Neural progenitor cell (in vitro differentiated cells): ENCODE measurements at places on chromosomes 11 and 22.

GRCh38 chr11:122126024-122126688 is 10.1 kb upstream of the BLID start:
- DNase-seq = no peak

- DNase-seq = no peak
These were observed 4.7 kb downstream of the TPST2 start for GRCh38 chr22:26585104-26585790.

- no peak for DNase-seq
These were observed 136.0 kb upstream of the ARHGAP42 start for GRCh38 chr11:100550912-100551632.

- no peak for DNase-seq
These were observed 23.1 kb upstream of the MICAL2 start for GRCh38 chr11:12087075-12088004.

- no peak for DNase-seq
These were observed 97.2 kb downstream of the TRAF6 start for GRCh38 chr11:36412781-36413383.

DNA sequence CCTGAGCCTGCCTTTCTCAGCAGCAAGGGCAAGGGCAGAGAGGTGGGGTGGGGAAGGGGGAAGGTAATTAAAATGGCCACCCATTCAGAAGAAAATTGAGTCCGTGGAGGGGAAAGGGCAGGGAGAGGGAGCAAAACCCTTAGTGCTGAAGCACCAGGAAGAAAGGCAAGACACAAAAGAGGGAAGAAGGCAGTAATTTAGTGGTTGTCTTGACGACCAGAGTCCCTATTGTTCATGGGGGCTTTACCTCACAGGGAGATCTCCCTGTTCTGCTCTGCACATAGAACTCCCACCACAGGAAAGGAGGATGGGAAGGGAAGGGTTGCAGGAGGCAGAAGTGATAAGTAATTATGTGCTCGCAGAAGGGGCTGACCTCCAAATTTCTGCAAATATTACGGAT is 23.4 kb downstream of the SNX19 start:
- DNase-seq = peak; percentile 88

- DNase-seq = no peak
These were observed 30.0 kb upstream of the FAR1 start for GRCh38 chr11:13638422-13638821.

- no peak for DNase-seq
These were observed 1313.1 kb downstream of the JRKL start for GRCh38 chr11:97702951-97703350.

DNA sequence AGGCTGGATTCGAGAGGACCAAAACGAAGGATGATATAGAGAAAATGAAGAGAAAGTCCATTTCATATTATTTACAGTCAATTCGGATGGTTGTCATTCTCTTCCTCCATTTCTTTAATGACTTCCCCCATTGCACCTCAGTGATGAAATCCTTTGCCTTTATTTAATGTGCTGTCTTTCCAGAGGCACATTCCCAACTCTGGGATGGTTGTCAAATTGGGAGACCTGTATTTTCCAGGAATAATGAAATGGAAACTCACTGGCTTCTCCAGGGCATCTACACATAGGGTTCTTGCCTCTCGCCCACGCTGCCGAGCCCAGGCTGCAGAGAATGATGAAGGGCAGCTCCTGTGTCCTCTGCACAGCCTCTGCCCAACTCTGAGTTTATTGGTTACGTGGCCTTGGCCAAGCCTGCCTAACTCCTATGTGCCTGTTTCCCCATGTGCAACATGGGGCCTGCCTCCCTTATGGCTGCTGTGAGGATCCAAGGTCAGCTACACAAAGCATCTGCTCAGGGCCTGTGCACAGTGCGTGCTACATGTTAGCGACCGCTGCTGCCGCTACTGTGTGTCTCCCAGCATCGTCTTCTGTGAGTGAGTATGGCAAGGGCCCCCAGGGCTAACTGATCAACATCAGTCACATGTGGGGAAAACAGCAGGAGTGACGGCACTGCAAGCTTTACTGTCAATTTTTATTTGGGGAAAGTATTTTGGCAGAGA is 81.5 kb upstream of the BID start:
- no peak for DNase-seq

GRCh38 chr11:14537134-14537599 is 17.0 kb upstream of the PSMA1 start:
- peak; percentile 50 for DNase-seq

DNA sequence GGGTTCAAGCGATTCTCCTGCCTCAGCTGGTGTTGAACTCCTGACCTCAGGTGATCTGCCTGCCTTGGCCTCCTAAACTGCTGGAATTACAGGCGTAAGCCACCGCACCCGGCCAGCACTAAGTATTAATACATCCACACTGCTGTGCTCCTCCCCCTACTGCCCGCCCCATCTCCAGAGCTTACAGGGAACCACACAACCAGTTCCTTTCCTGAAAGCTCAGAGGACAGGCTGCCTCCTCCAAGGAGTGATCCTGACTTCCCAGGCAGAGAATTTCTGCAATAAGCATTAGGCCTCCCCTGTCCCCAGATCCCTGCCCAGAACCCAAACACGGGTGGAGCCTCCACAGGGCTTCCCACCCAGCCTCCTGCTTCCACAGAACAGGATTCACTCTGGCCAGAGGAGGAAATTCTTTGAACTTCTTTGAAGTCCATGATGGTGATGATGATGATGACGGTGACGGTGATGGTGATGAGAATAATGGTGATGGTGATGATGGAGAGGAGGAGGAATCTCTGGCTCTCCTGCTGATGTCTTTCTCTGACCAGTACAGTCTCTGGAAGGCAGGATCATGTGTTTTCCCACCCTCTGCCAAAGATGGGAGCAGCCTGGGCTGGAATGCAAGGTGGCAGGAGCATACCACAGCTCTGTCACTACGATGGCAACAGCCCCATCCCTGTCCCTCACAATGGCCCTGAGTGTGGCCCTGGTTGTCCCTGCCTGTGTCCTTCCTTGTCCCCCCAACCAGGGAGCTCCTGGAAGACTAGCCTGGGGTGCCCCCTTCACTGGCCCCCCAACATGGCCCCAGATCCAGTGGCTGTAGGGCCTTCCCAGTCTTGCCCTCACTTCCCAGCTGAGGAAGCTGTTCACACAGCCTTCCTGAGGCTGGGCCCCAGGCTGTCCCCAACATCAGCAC is 33.5 kb upstream of the CSNK1E start:
- DNase-seq = no peak

- no peak for DNase-seq
These were observed 294.4 kb downstream of the MN1 start for GRCh38 chr22:27507111-27507611.

DNA sequence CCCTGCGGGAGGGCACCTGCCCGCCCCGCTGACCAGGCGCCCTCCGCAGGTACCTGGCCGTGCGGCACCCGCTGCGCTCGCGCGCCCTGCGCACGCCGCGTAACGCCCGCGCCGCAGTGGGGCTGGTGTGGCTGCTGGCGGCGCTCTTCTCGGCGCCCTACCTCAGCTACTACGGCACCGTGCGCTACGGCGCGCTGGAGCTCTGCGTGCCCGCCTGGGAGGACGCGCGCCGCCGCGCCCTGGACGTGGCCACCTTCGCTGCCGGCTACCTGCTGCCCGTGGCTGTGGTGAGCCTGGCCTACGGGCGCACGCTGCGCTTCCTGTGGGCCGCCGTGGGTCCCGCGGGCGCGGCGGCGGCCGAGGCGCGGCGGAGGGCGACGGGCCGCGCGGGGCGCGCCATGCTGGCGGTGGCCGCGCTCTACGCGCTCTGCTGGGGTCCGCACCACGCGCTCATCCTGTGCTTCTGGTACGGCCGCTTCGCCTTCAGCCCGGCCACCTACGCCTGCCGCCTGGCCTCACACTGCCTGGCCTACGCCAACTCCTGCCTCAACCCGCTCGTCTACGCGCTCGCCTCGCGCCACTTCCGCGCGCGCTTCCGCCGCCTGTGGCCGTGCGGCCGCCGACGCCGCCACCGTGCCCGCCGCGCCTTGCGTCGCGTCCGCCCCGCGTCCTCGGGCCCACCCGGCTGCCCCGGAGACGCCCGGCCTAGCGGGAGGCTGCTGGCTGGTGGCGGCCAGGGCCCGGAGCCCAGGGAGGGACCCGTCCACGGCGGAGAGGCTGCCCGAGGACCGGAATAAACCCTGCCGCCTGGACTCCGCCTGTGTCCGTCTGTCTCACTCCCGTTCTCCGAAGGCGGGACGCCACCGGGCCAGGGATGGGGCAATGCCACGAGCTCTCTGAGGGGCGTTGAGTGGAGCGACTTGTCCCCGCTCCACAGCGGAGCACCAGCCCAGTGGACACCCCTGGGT is 1.8 kb downstream of the GALR3 start:
- peak; percentile 77 for DNase-seq

DNA sequence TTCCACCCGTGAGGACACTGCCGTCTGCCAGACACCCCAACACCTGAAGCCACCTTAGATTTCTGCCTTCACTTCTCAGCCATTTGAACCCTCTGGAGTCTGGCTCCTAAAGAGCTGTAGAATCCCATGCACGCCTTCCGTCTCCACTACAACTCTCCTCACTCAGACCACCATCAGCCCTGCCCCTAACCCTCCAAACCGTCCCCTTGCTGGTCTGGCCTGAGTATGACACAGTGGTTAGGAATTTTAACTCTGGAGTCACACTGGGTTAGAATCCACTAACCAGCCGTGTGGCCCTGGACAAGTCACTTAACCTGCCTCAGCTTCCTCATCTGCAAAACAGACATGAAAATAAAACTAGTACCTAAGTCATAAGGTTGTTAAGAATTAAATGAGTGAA is 3.0 kb downstream of the CNIH2 start:
- DNase-seq = no peak

DNA sequence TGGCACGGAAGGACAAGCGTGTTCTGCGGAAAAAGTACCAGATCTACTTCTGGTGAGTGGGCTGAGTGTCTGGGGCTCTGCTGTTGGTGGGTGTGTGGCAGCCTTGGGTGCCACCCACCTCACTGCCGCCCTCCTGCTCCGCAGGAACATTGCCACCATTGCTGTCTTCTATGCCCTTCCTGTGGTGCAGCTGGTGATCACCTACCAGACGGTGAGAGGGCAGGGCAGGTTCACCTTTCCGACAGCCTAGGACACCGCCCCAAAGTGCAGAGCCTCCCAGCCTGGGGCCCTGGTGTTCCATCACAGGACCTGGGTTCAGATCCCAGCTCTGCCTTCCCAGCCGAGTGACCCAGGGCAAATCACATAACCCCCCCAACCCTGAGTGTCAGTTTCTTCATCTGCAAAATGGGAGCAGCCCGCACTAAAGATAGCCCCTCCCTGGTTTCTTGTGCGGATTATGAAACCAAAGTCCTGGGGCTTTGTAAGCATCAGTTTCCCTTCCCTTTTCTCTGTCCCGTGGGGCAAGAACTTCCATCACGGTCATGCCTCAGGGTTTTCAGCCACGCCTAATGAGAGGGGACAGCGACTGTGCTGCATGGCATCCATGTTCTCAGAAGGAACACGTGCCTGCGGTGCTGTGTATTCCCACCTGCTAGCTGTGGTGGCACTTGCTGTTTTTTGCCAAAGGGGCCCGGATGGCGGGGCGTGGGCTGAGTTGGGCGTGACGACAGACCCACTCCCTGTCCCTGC is 9.8 kb upstream of the TAGLN start:
- DNase-seq = no peak

- peak; percentile 69 for DNase-seq
These were observed 22.3 kb upstream of the A4GALT start for GRCh38 chr22:42742940-42743339.

DNA sequence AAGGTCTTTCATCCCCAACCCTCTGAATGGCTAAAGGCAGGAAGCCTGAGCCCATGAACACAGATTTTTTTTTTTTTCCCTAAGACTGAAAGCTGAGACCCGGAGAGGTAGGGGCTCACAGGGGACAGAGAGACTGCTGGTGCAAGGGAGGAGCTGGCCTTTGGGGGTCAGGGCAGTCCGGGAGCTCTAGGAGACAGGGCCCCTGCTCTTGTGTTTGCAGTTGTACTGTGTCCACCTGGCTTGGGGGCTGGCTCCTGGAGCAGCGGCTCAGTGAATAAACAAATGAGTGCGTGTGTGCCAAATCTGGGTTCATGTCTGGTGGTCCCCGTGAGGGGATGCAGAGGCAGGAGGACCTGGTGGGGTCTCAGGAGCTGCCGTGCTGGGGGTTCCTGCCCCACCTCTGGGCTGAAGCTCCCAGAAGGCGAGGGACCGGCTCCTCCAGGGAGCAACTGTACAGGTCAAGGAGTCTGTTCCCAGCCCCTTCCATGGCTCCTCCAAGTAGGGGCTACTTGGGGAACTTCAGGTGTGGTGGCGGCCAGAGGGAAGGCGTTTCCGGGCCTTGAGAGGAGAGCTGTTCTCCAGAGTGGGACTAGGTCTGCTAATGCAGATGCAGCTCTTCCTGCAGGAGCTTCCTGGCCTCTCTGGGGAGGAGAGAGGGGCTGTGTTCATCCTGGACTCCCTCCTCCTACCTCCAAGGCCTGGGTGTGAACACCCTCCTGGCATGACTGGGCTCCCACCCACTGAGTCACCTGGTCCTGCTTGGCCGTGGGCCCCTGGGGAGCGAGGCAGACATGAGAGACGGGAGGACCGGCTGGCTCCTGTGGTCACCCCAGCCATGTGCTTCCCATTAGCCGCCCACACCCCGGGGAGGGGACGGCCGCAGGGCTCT is 57.6 kb downstream of the FBXO7 start:
- DNase-seq = peak; percentile 63
